ENCODE measurements at places on chromosomes 12 and 14.

DNA sequence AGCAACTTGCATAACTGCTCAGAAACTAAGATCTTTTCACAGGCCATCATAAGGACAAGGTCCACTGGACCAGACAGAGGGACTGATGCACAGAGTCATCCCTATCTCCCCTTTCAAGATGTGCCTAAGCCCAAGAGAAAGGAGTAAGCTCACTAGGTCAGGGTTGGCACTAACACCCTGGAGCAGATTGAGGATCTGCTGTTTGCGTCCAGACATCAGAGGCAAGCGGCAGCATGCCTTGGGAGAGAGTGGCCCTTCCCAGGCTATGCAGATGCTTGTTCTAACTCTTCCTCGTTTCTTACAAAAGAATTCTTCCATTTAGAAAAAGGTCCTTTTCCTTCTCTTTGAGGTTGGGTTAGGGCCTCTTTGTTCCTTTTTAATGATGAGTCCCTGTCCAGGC, 187.2 kb downstream of the KCNA5 start:
- DNase-seq = no peak

DNA sequence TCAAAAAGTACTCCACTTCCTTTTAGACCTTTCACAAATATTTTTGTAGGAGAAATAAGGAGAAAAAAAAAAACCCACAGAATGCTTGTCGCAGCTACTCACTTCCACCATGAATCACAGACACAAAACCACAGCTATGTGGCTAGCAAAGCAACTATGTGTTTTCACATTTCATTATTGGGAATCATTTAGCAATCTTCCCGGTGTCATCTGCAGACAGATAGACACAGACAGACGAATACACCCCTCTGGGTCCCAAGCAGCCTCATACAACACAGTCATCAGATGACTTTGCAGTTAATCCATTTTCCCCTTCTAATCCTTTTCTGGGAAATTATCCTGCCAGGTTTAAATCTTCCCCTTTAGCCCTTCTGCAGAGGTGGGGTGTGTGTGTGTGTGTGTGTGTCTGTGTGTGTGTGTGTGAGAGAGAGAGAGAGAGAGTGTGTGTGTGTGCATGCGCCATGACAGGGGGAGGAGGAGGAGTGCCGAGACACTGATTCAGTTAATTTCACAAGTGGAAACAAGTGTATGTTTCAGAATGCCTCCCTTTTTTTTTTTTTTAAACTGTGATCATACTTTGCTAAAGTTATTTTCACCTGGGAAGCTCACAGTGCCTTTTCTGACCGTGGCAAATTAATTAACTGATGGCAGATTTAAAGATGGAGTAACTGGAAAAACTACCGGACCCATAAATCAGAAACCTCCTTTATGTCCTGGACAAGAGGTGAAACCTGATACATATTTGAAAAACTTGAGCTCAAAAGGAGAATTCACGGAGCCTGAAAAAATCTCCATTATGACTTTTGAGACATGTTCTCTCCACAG, 39.9 kb downstream of the LTBP2 start:
- DNase-seq = no peak

GRCh38 chr12:92505254-92506231, 197.2 kb upstream of the PLEKHG7 start:
- peak; percentile 13 for DNase-seq

GRCh38 chr12:117710121-117710520, 258.7 kb downstream of the KSR2 start:
- no peak for DNase-seq

- DNase-seq = no peak
Observed at GRCh38 chr12:132825861-132826260, 2.8 kb downstream of the GOLGA3 start.

- DNase-seq = no peak
Observed at GRCh38 chr12:23893611-23894010, 55.9 kb downstream of the SOX5 start.

- no peak for DNase-seq
Observed at GRCh38 chr14:38517426-38517825, 261.5 kb upstream of the CLEC14A start.

DNA sequence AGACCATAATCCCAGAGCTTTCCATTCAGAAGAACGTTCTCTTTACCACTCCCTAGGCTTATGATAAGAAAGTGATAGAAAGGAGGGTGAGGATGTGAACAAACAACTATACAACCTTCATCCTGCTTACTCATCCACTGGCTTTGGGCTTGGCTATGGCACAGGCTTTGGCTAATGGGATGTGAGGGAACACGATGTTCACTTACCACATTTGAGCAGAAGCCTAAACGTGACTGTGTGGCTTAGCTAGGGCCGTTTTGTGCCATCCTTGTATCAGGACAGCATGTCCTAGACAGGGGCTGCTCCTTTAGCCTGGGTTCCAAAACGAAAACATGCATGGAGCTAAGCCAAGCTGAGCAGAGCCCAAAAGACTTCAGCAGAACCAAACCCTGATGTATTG, 118.6 kb upstream of the CCDC175 start:
- DNase-seq = no peak

DNA sequence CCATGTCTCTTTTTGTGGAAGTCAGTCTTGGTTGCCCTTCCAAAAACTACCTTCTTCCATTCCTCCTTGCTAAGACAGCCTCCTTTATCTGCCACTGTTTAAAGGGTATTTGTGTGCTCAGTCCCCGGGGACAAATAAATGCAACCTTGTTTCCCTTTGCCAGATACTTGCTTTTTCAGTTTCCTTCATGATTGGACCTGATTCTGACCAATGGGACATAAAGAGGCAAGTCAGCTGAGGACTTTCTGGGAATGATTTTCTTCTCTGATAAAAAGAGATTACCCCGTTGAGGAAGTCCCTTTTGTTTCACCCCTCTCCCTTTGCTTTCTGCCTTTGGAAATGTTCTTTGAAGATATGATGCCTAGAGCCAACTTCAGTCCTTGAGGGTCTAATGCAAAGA, 7.4 kb upstream of the TUBA1B start:
- no peak for DNase-seq

DNA sequence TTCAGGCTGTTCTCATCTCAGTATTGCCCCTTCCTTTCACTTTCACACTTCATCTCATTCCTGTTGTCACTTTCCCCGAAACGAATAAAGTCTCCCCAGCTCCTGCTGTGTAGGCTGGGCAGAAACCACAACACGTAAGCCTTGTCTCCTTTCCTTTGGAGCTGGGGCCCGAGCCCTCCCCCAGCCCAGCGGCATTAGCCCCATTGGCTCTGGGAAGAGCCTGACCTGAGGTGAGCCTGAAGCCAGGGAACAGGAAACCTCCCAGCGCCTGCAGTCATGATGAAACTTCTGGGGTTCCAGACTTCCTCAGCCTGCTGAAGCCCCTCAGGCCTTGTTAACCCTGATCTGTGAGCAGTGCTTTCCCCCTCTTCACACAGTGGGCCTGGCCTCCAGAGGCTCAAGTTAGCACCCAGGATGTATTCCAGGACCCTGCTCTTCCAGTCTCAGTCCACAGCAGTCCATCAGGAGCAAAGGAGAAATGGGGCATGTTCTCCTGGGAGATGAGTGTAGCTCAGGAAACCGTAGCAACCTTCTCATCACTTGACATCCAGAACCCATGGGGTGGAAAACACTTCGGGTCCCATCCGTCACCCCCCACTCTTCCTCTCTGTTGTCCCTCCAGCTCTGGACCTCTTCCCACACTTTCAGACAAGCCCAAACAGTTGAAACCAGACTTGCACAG, 21.8 kb downstream of the VASH1 start:
- DNase-seq = no peak

DNA sequence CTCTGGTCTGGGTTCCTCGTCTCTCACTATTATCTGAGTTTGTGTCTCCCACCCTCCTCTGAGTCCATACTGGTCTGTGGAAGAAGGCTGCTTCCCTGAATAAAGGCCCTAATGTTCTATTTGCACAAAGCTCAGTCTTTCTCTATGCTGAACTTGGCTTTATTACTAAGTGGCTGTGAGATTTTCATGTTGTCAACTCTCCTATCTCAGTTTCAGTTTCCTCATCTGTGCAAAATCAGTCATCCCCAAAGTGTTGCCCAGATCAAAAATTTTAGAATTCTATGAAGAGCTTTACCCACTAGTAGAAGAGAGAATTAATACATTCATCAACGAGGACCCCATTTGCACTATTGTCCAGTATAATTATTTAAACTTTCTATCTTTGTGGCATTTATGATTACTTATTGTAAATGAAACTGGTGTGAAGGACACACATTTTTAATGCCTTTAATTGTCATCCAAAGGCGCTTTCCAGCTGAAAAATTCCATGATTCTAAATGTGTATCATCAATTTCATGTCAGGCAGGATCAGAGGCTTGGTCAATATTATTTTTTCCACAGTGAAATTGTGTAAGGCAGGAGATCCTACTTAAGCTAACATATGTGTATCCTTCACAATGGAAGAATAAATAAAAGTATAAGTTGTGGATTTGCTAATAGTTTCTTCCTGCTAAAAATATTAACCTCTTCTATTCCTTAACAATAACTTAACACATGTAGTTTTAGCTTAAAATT, 79.1 kb upstream of the EEA1 start:
- no peak for DNase-seq

- no peak for DNase-seq
Observed at GRCh38 chr12:95674631-95675030, 115.9 kb downstream of the NTN4 start.

- no peak for DNase-seq
Observed at GRCh38 chr14:39946807-39947206, 514.6 kb upstream of the FBXO33 start.

- DNase-seq = no peak
Observed at GRCh38 chr14:99203080-99203479, 68.9 kb downstream of the BCL11B start.

- no peak for DNase-seq
Observed at GRCh38 chr12:102781117-102781516, 135.9 kb downstream of the PAH start.

GRCh38 chr12:115149685-115150378, 465.9 kb upstream of the TBX3 start:
- DNase-seq = no peak

DNA sequence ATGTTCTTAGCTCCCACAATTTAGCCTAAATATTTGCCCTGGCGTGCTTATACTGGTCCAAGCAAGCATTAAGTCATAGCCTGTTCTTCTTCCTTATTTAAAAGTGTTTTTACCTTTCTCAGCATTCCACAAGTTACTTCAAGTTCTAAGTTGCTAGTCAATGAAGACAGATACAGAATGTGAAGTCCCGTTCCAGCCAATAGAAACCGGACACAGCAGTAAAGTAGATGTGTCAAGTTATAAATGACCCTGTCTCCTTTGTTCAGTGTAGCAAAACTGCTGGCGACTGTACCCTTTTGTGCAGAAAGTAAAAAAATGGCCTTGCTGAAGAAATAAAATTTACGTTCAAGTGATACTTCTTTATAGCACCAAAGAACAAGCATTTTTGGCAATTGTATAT, 3.9 kb downstream of the SNAPC1 start:
- no peak for DNase-seq

DNA sequence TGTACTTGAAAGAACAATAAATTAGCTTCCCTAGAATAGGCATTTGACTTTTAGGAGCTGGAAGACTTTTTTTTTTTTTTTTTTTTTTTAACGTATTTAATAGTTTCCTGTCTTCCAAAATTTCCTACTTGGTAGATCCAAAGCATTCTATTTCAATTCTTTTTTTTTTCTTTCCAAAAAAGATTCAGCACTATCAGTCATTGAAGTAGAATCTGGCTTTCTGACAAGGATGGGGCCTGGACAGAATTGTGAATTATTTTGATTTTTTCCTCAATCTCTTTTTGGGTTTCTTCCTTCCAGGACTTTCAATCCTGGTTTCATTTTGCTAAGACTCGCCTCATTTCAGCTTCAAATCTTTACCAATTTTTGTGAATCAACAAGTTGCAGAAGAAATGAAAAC, 21.2 kb downstream of the GNG2 start:
- no peak for DNase-seq

DNA sequence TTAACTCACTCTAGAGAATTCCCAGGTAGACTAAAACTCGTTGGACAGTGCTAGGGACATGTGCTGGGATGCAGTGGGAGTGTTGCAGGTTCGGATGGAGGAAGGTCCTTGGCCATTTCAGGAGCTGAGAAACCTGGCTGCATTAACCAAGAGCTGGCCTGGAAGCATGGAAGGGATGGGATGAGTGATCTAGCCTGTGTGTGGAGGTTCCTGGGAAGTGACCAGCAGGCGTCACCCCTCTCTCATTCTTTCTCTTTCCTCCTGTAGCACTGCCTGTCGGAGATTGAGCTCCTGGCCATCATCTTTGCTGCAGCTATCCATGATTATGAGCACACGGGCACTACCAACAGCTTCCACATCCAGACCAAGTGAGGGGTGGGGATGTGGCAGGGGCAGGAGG, 15.6 kb downstream of the PPP1R1A start:
- DNase-seq = no peak

DNA sequence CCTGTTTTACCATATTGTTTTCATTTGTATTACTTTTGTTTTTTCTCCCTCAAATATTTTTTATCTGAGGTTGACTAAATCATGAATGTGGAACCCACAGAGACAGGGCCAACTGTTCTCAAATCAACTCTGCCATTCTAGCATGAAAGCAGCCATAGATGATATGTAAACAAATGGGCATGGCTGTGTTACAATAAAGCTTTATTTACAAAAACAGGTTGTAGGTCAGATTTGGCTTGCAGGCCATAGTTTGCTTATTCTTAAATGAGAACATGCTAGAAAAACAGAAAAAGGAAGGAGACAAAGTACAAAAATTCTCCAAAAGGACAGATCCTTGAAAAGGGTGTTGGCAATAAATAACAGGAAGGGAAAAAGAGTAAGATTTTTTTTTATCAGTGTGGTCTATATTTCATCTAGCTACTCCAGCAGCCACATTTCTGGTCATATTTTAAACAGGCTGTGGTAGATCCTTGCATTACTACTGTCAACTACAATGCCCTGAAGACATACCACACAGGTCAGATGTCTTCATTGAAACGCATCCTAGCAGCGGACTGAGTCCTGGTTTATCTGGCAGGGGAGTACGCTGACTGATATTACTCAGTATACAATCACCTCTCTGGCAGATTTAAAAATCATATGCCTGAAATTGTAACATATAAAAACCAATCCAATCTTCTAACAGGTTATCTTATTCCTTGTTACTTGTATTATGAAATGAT, 42.9 kb downstream of the SPPL3 start:
- no peak for DNase-seq

- no peak for DNase-seq
Observed at GRCh38 chr12:92208613-92209121, 63.0 kb upstream of the BTG1 start.

- no peak for DNase-seq
Observed at GRCh38 chr12:21678959-21679358, 21.3 kb upstream of the LDHB start.

DNA sequence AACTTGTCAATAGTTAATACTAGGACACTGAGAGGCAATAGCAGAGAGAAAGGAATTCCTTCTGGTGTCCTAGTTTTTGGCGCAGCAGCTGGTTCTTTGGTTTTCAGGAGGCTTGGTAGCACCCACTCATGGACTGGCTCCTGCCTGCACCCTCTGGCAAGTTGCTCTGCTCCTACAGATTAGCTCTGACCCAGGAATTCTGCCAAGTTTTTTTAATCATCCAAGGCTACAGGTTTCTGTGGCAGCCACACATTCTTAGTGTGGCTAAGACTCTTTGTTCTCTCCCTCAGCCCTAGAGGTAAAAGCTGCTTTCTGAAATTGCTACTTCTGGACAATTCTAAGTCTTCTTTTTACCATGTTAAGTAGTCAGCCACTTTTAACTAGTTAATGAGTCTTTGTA, 72.0 kb upstream of the FKBP4 start:
- no peak for DNase-seq
